ENCODE measurements at places on chromosomes 13 and 19.

- no peak for DNase-seq
Measured at GRCh38 chr19:11247391-11247790, 8.0 kb downstream of the ANGPTL8 start.

- DNase-seq = no peak
Measured at GRCh38 chr13:83620530-83621220, 261.6 kb downstream of the SLITRK1 start.

DNA sequence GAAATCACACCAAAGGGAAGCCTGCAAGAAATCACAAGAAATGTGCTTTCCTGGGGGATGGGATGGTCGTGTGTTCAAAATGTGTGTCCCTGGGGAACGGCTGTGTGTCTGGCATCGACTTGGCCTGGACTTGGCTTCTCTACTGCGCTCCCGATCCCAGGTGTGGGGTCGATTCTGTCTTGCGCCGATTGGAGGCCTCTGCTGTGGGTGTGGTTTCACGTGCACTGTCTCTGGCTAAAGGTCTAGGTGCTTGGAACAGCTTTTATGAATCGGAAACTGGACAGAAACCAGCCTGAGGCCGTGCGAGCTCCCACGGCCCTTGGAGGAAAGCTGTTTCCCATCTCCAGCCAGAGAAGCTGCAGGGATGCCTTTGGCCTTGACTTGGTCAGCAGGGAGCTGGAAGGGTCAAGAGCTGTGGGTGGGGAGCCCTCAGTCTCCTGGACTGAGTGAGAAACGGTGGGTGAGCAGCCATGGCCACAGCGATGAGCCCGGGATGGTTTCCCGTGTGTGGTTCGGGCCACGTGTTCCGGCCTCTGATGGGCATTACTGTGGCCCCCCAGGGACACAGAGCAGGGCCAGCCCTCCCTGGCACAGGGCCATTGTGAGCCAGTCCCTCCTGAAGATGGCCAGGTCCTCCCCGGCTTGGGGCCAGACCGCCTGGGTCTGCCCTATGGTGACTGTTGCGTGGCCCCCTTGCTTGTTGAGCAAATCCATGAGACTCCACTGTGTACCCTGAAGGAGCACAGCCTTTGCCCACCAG, 29.7 kb downstream of the MCF2L start:
- no peak for DNase-seq

DNA sequence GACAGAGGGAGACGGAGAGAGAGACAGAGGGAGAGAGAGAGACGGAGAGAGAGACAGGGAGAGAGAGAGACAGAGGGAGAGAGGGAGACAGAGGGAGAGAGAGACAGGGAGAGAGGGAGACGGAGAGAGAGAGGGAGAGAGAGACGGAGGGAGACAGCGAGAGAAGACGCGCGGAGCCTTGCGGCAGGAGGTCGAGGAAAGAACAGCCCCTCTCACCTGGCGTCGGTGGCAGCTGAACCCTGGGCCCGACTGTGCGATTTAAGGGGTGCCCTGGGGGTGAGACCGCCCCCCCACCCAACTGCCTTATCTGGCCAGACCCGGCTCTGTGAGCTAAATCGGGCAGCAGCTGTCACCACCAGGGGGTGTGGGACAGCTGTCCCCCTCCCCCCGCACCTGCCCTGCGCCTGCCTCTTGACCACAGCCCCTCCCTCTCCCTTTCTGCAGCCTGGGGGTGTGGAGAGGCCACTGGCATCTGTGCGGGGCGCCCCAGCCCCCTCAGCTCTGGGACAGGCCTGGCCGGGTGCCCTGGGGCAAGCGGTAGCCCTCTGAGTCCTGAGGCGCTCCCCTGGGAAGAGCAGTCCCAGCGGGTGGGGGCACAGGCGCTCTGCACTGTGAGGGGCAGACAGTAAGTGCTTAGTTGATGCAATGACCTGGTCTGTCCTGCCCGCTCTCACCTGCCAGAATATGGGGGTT, 10.8 kb downstream of the JOSD2 start:
- DNase-seq = peak; percentile 34

- no peak for DNase-seq
Measured at GRCh38 chr13:95471960-95472359, 80.6 kb upstream of the CLDN10 start.

- DNase-seq = no peak
Measured at GRCh38 chr13:43407023-43407581, 379.7 kb downstream of the ENOX1 start.

DNA sequence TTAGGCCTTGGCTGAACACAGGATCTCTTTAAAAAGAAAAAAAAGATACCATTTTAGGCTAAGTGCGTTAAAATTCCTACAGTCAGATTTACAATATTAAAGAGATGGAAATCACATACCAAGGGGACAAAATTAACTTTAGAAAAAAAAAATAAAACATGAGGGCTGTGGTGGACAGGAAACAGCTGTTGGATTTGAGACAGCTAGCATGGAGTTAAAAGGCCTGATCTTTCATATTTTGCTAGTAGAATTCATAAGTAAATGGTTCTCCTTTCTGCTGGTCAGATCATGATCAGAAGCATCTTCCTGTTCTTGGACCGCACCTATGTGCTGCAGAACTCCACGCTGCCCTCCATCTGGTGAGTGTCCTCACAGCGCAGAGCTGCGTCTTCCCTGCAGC, 19.7 kb downstream of the CUL4A start:
- no peak for DNase-seq

GRCh38 chr19:46144756-46145155, 3.3 kb upstream of the IGFL2 start:
- DNase-seq = no peak

GRCh38 chr19:7923295-7924191, 2.4 kb downstream of the CTXN1 start:
- no peak for DNase-seq

GRCh38 chr19:2132731-2133490, 18.5 kb downstream of the AP3D1 start:
- DNase-seq = no peak
